ENCODE measurements at places on chromosomes 6 and 20.
A peak's percentile ranks its signal among the peaks of the same experiment; 100 is the strongest.

DNA sequence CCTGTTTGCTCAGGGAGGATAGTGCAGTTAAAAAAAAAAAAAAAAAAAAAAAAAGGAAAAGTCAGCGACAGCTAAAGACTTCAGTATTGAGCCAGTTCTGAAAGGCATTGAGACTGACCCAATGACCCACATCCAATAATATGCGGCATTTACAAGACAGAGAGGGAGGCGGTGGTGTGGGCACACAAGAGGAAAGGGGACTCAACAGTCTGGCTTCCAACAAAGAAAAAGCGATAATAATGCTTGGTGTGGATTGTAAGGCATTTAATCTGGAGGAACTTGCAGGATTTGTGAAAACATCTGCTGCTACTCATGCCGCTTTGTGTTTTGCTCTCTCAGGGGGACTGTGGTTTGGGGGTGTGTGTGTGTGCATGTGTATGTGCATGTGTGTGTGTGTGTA, 784.3 kb upstream of the CHD6 start:
- DNase-seq = no peak

- DNase-seq = no peak
Measured at GRCh38 chr6:72464246-72464645, 157.6 kb upstream of the KCNQ5 start.

- no peak for DNase-seq
Measured at GRCh38 chr6:1895721-1896120, 286.0 kb downstream of the FOXC1 start.

DNA sequence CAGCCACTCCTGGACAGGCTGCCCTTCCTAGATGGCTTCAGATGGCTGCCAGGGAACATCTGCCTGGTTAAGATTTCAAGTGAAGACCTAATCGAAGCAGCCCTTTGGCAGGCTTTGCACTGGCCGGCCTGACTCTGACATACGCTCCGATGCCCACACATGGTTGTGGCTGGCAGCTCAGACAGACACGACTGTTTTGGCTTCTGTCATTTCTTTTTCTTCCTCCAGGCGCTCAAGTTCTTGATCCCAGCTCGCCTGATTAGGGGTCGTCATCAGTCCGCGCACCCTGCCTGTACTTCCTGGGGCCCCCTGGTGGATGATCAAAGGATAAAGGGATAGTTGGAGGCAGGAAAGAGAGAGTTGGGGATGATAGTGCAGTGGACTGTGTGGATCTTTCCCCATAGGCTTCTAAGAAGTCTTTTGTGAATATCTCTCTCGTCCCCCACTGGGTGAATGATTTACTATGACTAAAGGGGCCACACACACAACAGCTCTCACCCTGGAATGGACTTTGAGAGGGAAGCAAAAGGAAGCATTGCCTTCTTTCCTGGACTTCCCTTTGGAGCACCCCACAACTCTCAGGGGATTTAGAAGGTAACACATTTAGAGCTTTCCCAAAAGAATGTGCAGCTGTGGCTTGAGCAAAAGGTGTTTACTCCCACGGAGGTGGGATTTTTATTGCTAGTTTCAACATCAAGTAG, 21.4 kb upstream of the TRAM2 start:
- peak; percentile 13 for DNase-seq

DNA sequence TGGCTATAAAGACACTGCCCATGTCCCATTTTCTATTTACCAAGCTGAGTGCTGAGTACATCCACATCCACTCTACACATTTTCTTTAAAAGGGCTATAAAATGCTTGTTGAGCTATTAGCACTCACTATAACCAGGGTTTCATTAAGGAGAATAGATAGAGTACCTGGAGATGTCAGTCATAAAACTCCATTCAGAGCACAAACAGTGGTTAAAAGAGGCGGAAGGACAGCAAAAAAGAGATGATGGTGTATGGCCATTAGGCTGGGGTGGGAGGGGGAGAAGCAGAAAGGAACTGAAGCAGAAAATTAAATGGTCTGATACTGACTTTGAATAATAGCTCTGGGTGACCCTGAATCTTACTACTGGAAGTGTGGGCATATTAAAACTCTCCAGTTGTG, 609.9 kb upstream of the MAP3K7 start:
- DNase-seq = no peak

DNA sequence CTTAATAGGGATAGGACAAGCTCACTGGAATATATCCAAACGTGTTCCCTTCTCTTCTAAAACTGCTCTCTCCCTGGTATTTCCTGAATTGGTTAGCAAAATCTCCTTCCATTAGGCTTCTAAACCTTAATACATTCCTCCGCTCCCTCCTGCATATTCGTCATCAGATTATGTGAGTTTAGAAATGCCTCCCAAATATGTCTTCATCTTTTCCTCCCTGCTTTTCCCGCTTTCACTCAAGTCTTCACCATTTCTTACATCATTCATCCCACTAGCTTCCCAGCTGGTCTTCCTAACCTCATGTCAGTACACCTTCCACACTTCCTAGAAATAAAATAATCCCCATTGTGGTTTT, 26.9 kb downstream of the SLC22A16 start:
- no peak for DNase-seq

- peak; percentile 43 for DNase-seq
Measured at GRCh38 chr6:33213166-33213988, 5.1 kb downstream of the RING1 start.

- peak; percentile 5 for DNase-seq
Measured at GRCh38 chr6:117481278-117481925, 1.1 kb upstream of the DCBLD1 start.

GRCh38 chr6:104013312-104013971, 846.3 kb downstream of the HACE1 start:
- DNase-seq = no peak

- DNase-seq = no peak
Measured at GRCh38 chr6:74287932-74288331, 591.9 kb downstream of the CD109 start.

DNA sequence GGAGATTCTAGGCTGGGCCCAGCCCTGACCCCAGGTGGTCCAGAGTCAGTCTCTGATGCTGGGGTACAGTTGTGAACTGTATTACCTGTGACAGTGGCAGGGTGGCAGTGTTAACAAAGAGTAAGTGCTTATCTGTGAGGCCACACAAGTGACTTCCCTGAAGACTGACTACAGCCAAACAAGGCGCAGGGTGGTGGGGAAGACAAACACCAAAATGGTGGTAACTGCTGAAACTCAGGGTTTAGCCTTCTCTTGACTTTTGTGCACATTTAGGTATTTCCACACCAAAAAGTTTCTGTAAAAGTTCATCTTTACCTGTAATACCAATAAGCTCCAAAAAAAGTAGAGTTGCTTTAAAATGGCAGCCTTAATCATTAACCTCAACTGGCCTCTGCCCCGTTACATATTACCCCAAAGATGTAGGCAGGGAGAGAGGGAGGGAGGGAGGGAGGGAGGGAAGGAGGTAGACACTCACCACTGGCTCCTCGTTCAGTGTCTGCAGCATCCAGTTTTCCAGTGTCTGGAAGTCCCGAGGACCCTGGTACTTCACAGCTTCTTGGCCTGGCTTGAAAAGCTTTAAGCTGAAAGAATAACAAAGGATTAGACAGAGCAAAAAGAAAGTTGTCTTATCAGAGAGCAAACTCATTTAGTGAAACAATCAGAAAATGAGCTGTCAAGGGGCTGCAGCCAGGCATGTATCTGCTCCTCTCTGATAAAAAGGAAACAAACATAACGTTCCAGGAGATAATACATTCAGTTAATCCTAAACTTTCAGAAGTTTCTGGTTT, 11.3 kb downstream of the TXNDC5 start:
- DNase-seq = no peak

- no peak for DNase-seq
Measured at GRCh38 chr20:57998276-57998675, 230.2 kb downstream of the ANKRD60 start.

GRCh38 chr6:143700684-143701348, 23.1 kb downstream of the PHACTR2 start:
- no peak for DNase-seq

GRCh38 chr20:39080326-39080725, 118.2 kb downstream of the DHX35 start:
- DNase-seq = no peak

GRCh38 chr6:106609699-106610098, 19.6 kb downstream of the RTN4IP1 start:
- DNase-seq = no peak

- no peak for DNase-seq
Measured at GRCh38 chr6:35341557-35341956, 801 bp upstream of the PPARD start.

GRCh38 chr6:100617633-100618350, 153.1 kb upstream of the SIM1 start:
- peak; percentile 7 for DNase-seq

GRCh38 chr20:23145281-23145700, 59.2 kb upstream of the CD93 start:
- DNase-seq = peak; percentile 78

GRCh38 chr20:33481431-33481941, 8.4 kb upstream of the CBFA2T2 start:
- DNase-seq = no peak
